HS-27A (cell line): ENCODE measurements at places on chromosomes 2 and 18.
A peak's percentile ranks its signal among the peaks of the same experiment; 100 is the strongest.

DNA sequence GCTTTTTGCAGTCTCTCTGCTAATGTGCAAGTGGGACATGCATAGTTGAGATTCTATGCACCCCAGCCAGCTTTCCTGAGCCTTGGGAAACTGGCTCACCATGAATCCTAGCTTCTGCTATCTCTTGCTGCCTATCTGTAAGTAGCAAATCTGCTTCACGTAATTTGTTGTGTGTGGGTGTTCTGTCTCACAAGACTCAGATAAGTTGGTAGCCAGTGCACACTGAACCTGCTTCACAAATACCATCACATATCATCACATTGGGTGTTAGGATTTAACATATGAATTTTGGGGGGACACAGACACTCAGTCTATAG, 13.9 kb upstream of the VRK2 start:
- DNase-seq: no peak

GRCh38 chr2:1673160-1673944, 71.0 kb downstream of the PXDN start:
- DNase-seq: no peak

- DNase-seq: no peak
These were observed 78.2 kb downstream of the UBE2E3 start for GRCh38 chr2:181058378-181059269.

GRCh38 chr2:240320204-240320993, 115.1 kb upstream of the GPC1 start:
- DNase-seq: peak; percentile 2
